ENCODE measurements at places on chromosomes 16 and 17.

DNA sequence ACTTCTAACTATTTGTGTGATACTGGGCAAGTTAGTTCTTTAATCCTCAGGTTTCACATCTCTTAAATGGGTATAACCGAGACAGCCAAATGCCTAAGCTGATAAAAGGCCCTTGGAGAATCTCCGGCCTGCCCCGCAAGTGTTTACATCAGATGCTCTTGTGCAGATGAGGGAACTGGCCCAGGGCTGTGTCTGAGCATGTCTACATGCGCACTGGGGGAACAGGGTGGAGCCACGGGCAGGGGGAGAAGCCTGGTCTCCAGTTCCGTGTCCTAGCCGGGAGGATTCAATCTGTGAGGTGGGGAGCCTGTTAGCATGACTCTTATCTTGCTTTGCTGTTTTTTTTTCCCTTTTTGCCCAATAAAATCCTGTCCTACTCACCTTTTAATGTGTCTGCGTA lies 222.9 kb downstream of the CDH8 start:
- no peak for DNase-seq

- DNase-seq, result no peak
Observed at GRCh38 chr17:907725-908124, 71.9 kb downstream of the NXN start.

GRCh38 chr16:31134091-31134571 lies 1.4 kb downstream of the PRSS8 start:
- DNase-seq, result no peak

DNA sequence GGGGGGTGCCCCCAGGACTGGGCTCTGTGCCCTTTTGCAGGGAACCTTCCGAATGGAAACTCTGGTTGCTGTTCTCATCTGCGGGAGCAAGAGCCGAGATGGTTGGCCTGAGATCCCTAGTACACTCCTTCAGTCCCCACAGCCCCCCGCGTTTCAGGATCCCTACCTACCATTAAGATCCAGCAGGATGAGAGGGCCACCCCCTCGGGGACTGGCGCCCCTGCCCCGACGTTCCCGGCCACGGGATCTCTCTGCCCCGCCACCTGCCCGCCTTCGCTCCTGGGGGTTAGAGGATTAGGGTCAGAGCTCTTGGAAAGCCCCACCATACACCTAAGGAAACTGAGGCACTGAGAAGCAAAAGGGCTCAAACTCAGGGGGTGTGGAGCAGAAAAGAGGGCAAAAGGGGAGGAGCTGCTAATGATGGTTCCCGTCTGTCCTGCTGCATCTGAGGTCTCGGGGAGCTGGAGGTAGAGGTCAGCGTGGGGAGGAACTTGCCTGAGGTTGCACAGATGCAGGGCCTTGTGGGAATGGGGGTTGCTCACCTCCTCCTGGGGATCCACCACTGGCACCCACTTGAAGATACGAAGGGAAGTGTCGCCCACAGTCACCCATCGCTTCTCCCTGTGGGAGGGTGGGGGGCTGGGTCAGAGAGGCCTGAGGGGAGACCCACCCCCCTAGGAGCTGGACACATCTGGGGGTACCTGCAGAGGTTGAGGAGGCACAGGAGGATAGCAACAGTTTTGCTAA lies 1.0 kb downstream of the BCL7C start:
- no peak for DNase-seq

- DNase-seq, result no peak
Observed at GRCh38 chr17:75428543-75429469, 23.3 kb upstream of the GRB2 start.

GRCh38 chr17:33745047-33745760 lies 452.1 kb upstream of the ASIC2 start:
- DNase-seq, result no peak

Data from activated CD4-positive, alpha-beta T cell treated with anti-CD3 and anti-CD28 coated beads, Interleukin-2, amount 50 U/mL, for 1 hour (primary cell).